ENCODE measurements at places on chromosomes 11 and 22. TPM values are rescaled to one million over a fixed set of nuclear protein-coding genes. Genes with fewer than 3 reads are reported as not detected.
A peak's percentile ranks its signal among the peaks of the same experiment; 100 is the strongest.

DNA sequence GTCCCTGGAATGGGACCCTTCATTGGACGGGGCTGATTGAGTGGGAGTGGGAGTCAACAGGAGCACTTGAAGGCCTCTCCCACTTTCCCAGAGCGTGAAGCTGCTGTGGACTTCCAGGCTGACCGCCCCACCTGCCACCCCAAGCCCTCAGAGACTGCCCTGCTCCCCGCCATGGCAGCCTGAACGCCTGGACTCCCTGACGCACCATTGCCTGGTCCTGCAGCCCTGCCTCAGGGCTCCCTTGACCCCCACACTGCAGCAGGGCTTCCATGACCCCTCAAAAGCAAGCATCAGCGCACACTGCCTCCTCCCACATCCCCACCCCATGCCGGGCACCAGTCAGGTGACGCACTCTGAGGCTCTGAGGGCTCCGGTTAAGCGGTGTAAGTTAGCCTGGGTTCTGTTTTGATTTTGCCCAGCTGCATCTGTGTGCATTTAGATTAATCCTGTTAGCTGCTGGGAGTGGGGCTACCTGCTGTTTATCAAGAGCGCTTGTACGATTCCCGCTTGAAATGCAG, 39.4 kb downstream of the TRIM29 start:
- no peak for DNase-seq

DNA sequence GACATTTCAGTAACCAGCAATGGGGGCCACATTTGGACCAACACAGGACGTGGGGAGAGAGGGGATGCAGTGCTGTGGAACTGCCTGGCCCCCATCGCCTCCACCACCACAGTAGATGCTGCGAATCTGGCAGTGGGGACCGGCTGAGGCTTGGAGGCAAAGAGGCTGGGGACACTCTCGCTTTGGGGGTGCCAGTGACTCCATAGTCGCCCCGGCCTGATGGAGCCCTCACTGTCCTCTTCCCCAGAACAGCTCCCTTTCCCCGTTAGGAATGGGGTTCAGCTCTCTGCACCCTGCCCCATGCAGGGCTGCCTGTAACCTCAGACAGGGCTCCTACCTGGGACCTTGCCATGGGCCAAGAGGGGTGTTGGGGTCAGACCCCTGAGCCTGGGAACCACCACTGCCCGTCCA, 1.8 kb upstream of the MUC2 start:
- peak; percentile 8 for DNase-seq

- no peak for DNase-seq
Measured at GRCh38 chr11:2305788-2306451, 4.1 kb downstream of the TSPAN32 start.

APOA1 gene
- total RNA-seq, result 4.4 TPM

- no peak for DNase-seq
Measured at GRCh38 chr22:39456522-39457197, at the start of gene MGAT3. Gene MGAT3 (plus strand): TSS chr22:39457012. CDS start chr22:39487348, 30,336 bp downstream.

GRCh38 chr11:804599-804964, 449 bp downstream of the PIDD1 start:
- no peak for DNase-seq

DNA sequence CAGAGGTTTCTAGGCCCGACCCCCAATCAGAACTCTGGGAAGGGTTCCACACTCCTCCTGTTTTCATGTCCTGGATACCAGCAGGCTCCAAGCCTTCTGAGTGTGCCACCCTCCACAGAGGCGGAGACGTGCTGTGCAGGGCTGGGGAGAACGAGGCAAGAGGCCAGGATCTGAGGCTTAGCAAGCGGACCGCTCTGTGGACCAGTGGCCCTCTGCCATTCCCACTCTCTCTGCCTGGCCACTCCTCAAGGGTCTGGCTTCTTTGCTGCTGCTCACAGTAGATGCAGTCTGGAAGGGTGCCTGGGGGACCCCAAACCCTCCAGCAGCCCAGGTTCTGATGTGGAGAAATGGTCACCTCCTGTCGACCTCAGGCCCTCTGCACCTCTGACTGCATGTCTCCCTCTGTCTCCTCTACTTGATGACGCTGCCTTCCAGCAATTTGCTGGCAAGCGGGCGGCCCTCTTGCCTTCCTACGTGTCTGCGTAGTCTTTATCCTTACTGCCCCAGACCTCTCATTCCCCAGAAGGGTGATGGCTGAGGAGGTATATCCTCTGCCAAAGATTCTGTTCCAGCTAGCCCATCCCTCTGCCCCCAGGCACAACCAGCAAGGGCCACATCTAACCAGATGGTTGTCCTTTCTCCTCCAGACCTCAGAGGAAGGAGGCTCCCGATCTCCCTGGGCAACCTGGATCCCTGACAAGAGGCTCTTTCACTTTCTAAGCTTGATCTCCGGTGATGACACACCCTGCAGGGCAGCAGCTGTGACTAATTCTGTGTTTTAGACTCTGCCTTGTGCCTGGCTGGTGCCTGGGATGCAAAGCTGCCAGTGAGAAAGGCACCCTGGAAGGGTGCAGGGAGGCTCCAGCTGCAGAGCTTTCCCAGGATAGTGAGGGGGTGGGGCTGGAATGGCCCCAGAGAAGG, 87.3 kb downstream of the NAT10 start:
- no peak for DNase-seq

- peak; percentile 43 for DNase-seq
Measured at GRCh38 chr11:125443767-125444311, 52.2 kb downstream of the FEZ1 start.

DNA sequence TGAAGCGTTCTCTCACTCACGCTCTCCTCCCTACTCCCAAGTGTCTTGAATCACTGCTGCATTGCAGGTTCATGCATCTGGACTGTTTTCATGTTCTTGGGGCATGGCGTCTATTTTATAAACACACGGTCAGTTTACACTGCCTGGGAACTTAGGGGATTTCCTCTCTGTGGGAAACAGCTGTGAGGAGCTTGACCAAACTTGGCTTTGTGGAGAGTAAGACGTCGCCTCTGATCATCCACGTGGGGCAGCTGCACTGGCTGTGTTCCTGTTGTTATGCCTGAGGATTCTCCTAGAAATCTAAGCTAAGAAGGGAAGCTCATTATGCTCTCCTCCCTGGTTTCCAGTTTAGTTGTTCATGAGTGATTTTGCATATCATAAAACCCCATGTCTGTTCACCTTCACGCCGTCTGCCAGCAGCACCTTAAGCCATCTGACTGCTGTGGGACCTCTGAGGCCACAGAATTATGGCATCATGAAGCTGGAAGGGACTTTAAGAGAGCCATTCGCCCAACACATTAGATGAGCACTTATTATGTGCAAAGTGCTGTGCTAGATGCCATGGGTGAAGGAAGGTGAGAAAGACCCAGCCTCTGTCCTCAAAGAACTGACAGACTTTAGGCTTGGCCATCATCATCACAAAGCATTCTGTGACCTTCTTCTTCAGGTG, 38.8 kb upstream of the POU2AF1 start:
- no peak for DNase-seq

DNA sequence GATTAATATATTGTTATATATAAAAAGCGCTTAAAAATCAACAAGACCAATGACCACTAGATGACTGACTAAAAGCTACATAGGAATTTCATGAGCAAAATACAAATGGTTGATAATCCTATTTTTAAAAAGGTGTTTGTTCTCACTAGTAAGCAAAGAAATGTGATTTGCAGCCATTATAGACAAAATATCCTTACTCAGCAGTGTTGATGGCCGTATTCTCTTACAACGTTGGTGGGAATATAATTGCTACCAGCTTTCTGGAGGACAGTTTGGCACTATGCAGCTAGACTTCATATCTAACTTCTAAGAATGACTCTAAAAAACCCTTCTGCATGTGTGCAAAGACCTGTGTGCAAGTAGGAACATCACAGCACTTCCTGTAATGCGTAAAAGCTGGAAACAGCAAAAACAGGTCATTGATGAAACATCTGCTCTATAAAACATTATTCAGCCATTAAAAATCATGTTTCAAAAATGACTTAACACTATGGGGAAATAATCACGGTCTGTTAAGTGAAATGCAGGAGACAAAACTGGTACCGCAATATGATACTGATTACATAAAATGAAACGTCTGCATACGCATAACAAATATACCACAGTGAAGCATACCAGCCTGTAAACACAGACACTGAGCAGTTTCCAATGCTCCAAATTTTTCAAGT, 70.1 kb upstream of the LINC01488 start:
- DNase-seq, result no peak

NPAS4 gene
- 0.44 TPM for total RNA-seq

- no peak for DNase-seq
Measured at GRCh38 chr11:118605116-118605867, 2.1 kb upstream of the PHLDB1 start.

FAM180B gene
- total RNA-seq, result not detected

GRCh38 chr22:17381192-17381913, 12.1 kb downstream of the CECR2 start:
- no peak for DNase-seq

DNA sequence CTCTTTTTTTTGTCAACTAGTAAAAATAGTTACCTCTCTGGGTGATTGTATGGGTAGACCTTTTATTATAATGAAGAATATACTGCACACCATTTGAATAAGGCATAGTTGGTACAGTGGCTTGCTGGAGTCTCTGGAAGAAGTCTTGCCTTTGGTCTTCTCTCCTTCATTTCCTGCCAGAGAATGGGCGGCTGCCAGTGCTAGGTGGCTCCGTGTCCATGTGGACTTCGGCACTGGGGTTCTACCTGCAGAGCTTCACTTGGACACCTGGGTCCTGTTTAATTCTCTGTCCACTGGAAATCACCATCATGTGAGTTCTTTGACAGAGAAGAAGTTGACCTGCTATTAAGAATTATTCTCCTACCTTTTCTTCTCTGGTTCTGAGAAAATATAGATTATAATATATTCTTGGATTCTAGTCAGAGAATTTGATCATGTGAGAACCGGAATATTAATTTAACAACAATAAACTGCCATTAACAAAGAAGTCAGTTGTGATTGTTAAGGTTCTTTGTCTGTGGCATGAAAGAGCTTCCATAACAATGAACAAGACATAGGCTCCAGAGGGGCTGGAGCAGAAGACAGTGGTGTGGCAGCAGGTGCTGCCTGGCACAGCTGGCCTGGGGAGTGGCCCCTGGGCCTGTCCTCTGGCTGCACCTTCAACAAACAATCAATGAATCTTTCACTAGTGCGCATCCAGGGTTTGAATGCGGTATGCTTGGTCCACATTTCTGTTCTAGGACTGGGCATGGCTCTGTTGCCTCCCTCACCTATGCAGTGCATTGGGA, 77.5 kb downstream of the PPFIBP2 start:
- no peak for DNase-seq
